Natural killer cell (primary cell): ENCODE measurements at places on chromosomes 7 and 10. TPM values are rescaled to one million over a fixed set of nuclear protein-coding genes. Genes with fewer than 3 reads are reported as not detected.

Gene PIP
- not detected for total RNA-seq

Gene NAT16
- not detected for total RNA-seq

Gene GJD4
- total RNA-seq = not detected

Gene WAPL
- 41.1 TPM for total RNA-seq

Gene TFPI2
- not detected for total RNA-seq

Gene KIF11
- total RNA-seq = 2.4 TPM

Gene SPDYE2
- 0.61 TPM for total RNA-seq

Gene HMX3
- not detected for total RNA-seq

Gene PKD2L1
- total RNA-seq = not detected

Gene STEAP1
- not detected for total RNA-seq

Gene PON1
- not detected for total RNA-seq

Gene ZNF438
- total RNA-seq = 3.7 TPM

Gene RABGEF1
- total RNA-seq = 38.1 TPM

Gene EPO
- not detected for total RNA-seq

GRCh38 chr10:108904163-108904838, 1019.0 kb downstream of the XPNPEP1 start:
- no peak for DNase-seq
- H3K4me3 ChIP-seq = no peak overlapping the region
- H3K4me1 ChIP-seq = no peaks in the 10 kb centered on the region
- H3K27me3 ChIP-seq = no peaks in the 10 kb centered on the region

DNA sequence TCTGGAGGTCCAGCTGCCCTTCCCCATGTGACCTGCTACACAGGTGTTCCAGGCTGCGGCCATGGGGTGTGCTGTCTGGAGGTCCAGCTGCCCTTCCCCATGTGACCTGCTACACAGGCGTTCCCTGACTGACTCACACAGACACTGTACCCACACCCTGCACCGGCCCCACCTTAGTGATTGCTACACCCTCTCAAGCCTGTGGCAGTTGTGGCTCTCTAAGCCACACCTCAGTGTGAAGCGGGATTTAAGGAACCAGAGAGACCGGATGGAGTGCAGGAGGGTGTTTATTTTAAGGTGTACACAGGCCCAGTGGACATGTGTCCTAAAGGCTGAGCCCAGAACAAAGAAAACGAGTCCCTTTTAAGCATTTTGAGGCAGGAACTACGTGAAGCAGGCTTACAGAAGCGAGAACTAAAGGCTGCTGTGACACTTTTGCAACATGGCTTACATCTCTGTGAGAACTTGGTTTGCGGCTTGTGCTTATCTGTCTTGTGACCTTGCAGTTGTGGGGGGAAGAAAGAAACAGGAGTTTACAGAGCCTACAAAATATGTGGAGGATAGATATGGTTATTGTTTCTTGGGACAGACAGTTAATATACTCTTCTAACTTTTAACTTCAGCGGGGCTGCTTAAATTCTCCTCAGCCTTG, 326.4 kb downstream of the PAXIP1 start:
- H3K36me3 ChIP-seq = no peaks in the 10 kb centered on the region
- DNase-seq = no peak
- H3K4me1 ChIP-seq = no peaks in the 10 kb centered on the region
- H3K27ac ChIP-seq = no peak overlapping the region

GRCh38 chr7:47394216-47394615, 187.7 kb downstream of the TNS3 start:
- H3K4me3 ChIP-seq = no peak overlapping the region
- no peaks in the 10 kb centered on the region for H3K4me1 ChIP-seq
- no peaks in the 10 kb centered on the region for H3K27me3 ChIP-seq
- no peak for DNase-seq
- no peak overlapping the region for H3K27ac ChIP-seq

DNA sequence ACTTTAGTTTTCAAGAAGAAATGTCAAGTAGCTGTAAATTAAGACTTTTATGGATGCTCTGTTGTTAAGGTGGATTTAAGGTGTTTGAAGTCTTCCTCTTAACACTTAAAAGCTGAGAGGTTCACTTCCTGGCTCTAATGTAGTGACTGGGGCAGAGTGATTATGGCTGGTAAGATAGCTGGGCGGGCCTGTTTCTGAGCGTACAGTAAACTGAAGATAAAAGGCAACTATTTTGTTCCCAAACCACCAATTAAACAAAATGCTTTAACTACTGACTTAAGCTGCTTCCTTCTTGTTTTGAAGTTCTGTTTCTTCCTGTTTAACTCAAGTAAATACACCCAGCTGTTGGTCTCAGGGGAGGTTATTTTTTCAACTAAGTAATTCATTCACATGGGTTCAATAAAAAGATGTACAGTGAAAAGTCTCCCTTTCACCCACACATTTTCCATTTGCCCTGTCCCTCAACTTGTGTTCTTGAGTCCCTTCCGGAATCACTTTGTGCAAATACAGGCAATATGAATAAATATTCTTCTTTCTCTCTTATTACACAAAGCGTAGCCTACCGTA, 19.3 kb downstream of the VWA2 start:
- H3K27me3 ChIP-seq = no peaks in the 10 kb centered on the region
- H3K4me1 ChIP-seq = no peaks in the 10 kb centered on the region
- H3K27ac ChIP-seq = no peak overlapping the region

DNA sequence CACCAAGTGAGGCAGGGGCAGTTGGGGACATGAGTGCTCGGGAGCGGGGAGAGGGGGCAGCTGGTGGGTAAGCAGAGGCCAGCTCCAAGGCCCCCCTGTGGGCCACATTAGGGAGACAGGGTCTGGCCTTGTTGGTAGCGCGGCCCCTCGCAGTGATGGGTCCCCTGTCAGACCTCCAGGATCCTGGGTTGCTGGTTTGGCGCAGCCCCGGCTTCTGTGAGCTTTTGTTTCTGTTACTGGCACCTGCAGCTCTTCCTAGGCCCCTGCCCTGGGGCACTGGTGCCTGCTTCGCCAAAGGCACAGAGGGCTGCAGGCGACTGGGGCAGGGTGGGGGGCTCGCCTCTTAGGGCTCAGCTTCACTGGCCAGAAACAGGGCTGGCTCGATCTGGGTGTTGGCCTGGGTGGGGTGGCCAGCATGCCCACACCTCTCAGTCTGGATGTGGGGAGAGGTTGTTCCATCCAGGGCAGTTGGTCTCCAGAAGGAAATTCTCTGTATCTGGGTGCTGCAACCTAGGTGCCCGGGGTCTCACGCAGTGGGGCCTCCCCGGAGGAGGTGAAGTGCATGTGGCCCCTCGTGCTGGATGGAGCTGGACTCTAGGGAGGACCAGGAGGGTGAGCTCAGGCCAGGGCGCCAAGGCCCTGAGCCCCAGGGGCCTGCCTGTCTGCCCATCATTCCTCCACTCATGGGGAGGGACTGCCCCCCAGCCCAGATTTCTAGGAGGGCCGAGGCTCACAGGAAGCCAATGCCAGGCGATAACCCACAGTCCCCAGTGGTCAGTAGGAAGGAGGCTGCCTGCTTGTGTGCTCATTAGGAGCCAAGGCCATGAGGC, 138.6 kb downstream of the LHPP start:
- DNase-seq = no peak
- no peak overlapping the region for H3K4me3 ChIP-seq
- peaks cover 62% of the 10 kb centered on the region for H3K4me1 ChIP-seq
- H3K27ac ChIP-seq = peak overlapping the region; percentile 75

- no peak for DNase-seq
- no peak overlapping the region for H3K4me3 ChIP-seq
- H3K4me1 ChIP-seq = no peaks in the 10 kb centered on the region
- H3K27ac ChIP-seq = no peak overlapping the region
- no peaks in the 10 kb centered on the region for H3K36me3 ChIP-seq
- H3K27me3 ChIP-seq = no peaks in the 10 kb centered on the region
Measured at GRCh38 chr10:130959752-130960195, 351.7 kb downstream of the TCERG1L start.

DNA sequence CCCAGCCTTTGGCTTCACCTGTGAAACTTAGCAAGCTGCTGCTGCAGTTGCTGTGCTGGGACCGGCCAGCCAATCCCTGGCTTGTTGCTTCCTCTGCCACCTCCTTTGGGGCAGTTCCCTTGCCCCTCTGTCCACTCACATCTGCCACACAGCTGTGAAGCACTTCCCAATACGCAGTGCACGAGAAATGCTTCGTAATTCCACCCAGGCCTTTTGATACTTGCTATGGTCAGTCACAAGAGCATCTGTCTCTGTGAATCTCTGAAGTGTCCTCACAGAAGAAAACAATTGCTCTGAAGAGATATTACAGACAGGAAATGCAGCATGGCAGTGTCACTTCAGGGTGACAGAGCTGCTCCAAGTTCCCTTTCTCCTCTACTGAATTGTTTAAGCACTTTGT, 208.5 kb downstream of the PTEN start:
- H3K4me3 ChIP-seq = no peak overlapping the region
- no peaks in the 10 kb centered on the region for H3K36me3 ChIP-seq
- H3K27me3 ChIP-seq = peaks cover 2% of the 10 kb centered on the region
- peaks cover 33% of the 10 kb centered on the region for H3K4me1 ChIP-seq
- H3K27ac ChIP-seq = no peak overlapping the region

GRCh38 chr7:134891696-134892678, 94.3 kb upstream of the AGBL3 start:
- no peaks in the 10 kb centered on the region for H3K4me1 ChIP-seq
- no peaks in the 10 kb centered on the region for H3K36me3 ChIP-seq
- H3K27ac ChIP-seq = no peak overlapping the region
- no peak for DNase-seq
- no peak overlapping the region for H3K4me3 ChIP-seq

- no peaks in the 10 kb centered on the region for H3K27me3 ChIP-seq
- no peak overlapping the region for H3K4me3 ChIP-seq
- H3K27ac ChIP-seq = peak overlapping the region; percentile 73
- no peak for DNase-seq
- H3K36me3 ChIP-seq = no peaks in the 10 kb centered on the region
Measured at GRCh38 chr7:21356616-21357015, 71.3 kb upstream of the SP4 start.

DNA sequence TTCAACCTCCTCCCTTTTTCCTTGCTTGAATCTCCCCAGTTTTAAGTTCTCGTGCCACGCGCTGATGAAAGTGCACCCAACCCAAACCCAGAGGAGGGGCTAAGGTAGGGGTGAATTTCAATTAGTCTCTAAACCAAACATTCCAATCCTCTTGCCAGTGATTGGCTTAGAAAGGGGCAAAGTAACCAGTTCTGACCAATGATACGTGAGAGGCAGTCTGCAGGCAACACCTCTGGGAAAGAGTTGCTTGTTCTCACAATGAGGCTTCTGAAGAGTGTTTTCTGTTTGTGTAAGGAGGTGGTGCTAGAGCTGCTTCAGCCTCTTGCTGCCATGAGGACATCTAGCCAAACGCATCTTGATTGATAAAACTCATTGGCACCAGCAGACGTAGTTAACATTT, 21.8 kb downstream of the SLC35G1 start:
- H3K36me3 ChIP-seq = no peaks in the 10 kb centered on the region
- H3K4me1 ChIP-seq = no peaks in the 10 kb centered on the region
- no peaks in the 10 kb centered on the region for H3K27me3 ChIP-seq

DNA sequence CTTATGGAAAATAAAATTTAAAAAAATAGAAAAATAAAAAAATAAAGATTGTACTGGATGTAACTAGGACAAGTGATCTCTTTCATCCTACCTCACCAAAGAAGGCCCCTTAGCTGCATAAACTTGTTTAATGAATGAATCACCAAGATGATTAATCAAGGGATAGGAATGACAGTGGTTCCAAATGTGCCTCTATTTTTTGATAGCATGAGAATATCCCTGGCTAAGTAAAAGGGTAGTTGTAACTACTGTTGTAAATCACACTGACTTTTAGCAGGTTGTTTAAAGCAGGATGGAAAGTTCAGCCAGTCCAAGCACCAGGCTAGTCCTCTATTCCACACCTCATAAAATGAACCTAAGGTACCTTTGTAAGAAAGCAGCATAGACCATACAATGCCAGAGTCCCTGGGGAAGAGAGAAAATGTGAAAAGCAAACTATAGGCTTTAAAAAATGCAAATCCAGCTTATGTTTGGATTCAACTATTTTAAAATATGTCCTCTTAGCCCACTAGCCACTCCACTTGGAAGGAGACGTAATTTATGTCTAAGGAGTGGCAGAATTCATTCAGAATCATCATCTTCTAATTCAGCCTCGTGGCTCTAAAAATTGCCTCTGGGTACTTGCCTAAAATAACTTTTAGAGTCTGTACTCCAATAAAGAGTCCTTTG, 126.8 kb downstream of the SKIDA1 start:
- no peaks in the 10 kb centered on the region for H3K4me1 ChIP-seq
- H3K4me3 ChIP-seq = no peak overlapping the region
- no peaks in the 10 kb centered on the region for H3K36me3 ChIP-seq
- no peak overlapping the region for H3K27ac ChIP-seq
- no peak for DNase-seq

- no peak for DNase-seq
- H3K36me3 ChIP-seq = no peaks in the 10 kb centered on the region
- H3K4me3 ChIP-seq = no peak overlapping the region
- peak overlapping the region; percentile 48 for H3K27ac ChIP-seq
- no peaks in the 10 kb centered on the region for H3K4me1 ChIP-seq
- H3K27me3 ChIP-seq = no peaks in the 10 kb centered on the region
Measured at GRCh38 chr10:95742485-95742884, 13.5 kb upstream of the ENTPD1 start.

GRCh38 chr7:143216686-143217085, 5.2 kb upstream of the TAS2R40 start:
- H3K27ac ChIP-seq = no peak overlapping the region
- no peaks in the 10 kb centered on the region for H3K4me1 ChIP-seq
- H3K27me3 ChIP-seq = no peaks in the 10 kb centered on the region

DNA sequence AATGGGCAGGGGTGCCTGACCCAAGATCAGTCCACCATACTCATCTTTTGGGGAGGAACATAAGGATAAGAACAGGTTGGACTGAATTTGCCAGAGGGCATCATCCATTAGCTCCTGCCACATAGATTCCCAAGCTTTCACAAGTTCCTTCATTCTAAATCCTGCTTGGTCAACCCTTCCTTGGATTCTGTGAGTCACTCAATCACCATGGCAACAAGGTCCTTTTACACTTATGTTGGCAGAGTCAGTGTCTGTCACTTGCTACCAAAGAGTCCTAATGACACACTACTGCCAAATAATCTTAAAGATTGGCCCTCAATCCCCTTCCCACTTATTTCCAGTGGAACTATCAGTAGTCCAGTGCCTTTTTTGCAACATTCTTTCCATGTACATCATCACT, 5.0 kb upstream of the LGI1 start:
- no peaks in the 10 kb centered on the region for H3K36me3 ChIP-seq
- no peaks in the 10 kb centered on the region for H3K27me3 ChIP-seq
- no peak overlapping the region for H3K27ac ChIP-seq
- H3K4me1 ChIP-seq = no peaks in the 10 kb centered on the region

GRCh38 chr7:22662556-22663356, 64.2 kb upstream of the IL6 start:
- H3K27ac ChIP-seq = peak overlapping the region; percentile 83
- peaks cover 5% of the 10 kb centered on the region for H3K4me1 ChIP-seq
- no peaks in the 10 kb centered on the region for H3K36me3 ChIP-seq
- H3K27me3 ChIP-seq = no peaks in the 10 kb centered on the region
- no peak for DNase-seq

- peak; percentile 43 for DNase-seq
- peaks cover 32% of the 10 kb centered on the region for H3K4me1 ChIP-seq
- H3K27me3 ChIP-seq = no peaks in the 10 kb centered on the region
- peaks cover 24% of the 10 kb centered on the region for H3K36me3 ChIP-seq
Measured at GRCh38 chr7:36692456-36692855, 31.8 kb downstream of the AOAH start.

GRCh38 chr7:151060113-151060415, 675 bp downstream of the SLC4A2 start:
- H3K27me3 ChIP-seq = no peaks in the 10 kb centered on the region
- peak overlapping the region; percentile 42 for H3K27ac ChIP-seq
- peaks cover 8% of the 10 kb centered on the region for H3K36me3 ChIP-seq
- peak overlapping the region; percentile 68 for H3K4me3 ChIP-seq
- DNase-seq = no peak

- no peak for DNase-seq
- no peaks in the 10 kb centered on the region for H3K36me3 ChIP-seq
- H3K4me1 ChIP-seq = no peaks in the 10 kb centered on the region
- H3K4me3 ChIP-seq = no peak overlapping the region
Measured at GRCh38 chr10:14116021-14116420, 214.7 kb downstream of the FRMD4A start.
